ENCODE measurements at places on chromosomes 11 and 22.

DNA sequence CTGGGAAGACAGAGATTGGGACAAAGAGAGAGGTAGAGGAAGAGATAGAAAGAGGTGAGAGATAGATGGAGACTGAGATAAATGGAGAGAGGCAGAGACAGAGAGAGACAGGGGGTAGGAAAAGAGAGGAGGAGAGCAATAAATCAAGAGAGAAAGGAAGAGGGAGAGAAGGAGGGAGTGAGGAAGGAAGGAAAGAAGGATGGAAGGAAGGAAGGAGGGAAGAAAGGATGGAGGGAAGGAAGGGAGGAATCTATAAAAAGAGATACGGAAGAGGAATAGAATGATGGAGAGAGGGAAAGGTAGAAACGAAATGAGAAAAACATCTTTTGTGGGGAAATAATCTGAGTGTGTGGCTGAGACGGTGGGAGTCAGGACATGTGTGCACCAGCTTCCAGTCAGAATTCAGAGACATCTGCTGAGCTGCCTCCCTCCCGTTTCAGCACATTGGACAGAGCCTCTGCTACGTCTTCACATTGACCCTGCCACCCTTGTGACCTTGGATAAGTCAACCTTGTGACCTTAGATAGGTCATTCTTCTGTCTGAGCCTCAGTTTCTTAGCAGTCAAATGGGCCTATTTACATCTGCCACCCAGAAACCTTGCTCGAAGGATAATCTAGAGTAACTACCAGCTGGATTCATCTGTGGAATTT lies 417.8 kb downstream of the MIAT start:
- DNase-seq = no peak

- DNase-seq = no peak
These were observed 19.5 kb downstream of the TSKU start for GRCh38 chr11:76802621-76803020.

DNA sequence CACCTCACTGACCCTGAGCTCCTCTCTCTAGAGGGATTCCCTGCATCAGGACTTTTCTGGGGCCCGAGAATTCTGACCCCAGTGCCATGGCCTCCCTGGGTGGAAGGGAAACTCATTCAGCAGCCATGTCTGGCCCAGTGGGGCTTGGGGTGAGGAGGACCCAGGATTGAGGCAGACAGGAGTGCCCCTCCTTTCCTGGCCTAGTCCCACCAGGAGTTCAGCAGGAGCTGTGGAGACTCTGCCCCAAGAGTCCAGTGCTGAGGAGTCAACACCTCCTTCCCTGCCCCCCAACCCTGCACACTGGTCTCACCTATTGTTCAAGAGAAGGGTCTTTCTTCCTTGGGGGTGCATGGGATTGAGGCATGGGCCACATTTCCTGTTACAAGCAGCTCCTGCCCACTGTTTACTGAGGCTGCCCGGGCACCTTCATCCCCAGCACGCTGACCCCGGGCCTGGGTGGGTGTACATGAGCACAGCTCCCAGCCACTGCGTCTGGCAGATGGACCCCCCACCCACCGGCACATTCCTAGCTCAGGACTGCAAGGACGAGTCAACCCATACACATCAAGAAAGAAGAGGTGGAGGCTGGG lies 33.9 kb downstream of the ALX4 start:
- no peak for DNase-seq

- DNase-seq = peak; percentile 42
These were observed 240.6 kb downstream of the ETS1 start for GRCh38 chr11:128346804-128347203.

DNA sequence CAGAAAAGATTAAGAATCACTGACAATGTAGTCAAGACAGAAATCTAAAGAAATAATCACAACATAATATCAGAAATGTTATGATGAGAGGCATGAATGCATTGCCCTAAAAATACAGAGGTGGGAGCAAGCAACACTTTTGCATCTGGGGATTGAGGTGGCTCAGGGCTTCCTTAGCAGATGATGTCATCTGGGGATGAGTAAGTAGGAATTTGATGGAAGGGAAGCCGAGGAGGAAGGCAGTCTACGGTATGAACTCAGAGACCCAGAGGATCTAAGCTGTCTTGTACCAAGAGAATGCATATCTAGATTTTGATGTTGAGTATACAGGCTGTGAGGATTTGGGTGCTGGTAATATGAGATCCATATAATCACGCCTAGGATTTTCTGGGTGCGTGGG lies 193.0 kb upstream of the SNX19 start:
- no peak for DNase-seq

- no peak for DNase-seq
These were observed 709 bp downstream of the SSRP1 start for GRCh38 chr11:57335023-57335342.

DNA sequence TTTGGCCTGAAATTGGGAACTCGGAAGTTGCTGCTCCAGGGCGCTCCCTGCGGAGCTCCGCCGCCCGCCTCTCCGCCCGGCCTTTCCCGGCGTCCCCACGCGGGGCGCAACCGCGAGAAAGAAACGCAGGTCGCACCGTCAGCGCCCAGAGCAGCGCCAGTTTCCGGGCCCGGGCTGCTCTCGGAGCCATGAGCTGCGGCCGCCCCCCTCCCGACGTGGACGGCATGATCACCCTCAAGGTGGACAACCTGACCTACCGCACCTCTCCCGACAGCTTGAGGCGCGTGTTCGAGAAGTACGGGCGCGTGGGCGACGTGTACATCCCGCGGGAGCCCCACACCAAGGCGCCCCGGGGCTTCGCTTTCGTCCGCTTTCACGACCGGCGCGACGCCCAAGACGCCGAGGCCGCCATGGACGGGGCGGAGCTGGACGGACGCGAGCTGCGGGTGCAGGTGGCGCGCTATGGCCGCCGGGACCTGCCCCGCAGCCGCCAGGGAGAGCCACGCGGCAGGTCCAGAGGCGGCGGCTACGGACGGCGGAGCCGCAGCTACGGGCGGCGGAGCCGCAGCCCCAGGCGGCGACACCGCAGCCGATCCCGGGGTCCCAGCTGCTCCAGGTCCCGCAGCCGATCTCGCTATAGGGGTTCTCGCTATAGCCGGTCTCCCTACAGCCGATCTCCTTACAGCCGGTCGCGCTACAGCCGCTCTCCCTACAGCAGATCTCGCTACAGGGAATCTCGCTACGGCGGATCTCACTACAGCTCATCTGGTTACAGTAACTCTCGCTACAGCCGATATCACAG lies 521 bp downstream of the SRSF8 start:
- peak; percentile 67 for DNase-seq

DNA sequence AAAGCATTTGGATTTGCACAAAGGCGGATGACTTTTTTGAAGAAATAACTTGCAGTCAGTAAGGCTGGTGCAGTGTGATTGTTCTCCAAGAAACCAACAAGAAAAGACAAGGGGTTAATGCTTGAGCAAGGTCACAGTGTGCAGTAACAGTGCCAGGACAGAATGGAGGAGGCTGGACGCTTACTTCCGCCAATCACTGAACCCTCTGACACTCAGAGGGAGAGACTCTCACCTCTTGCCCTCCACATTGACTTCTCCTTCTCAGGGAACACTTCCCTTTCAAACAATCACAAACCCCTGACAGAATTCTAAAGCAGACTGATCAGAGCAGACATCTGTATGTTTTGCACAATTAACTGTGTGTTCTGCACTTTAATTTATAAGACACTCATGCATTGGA lies 228.4 kb downstream of the BLID start:
- no peak for DNase-seq
